ENCODE measurements at places on chromosomes 4 and X.

DNA sequence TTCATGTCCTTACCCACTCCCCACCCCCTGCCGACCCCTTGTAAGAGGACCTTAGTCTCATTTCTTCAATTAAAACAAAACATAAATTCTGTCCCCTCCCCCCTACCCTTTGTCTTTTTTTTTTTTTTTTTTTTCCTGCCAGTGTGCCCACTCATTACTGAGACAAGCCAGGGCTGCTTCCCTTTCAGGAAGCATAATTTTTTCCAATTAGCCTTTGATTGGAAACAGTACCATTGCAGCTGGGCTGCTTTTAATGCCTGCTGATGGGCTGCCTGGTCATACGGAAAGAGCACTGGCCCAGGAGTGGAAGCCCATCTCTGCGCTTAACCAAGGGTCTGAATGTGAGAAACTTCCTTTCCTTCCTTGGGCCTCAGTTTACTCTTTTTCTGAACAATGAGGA, 18.6 kb upstream of the CAPN6 start:
- DNase-seq, result no peak

GRCh38 chr4:170051402-170051801, 25.2 kb upstream of the MFAP3L start:
- DNase-seq, result no peak

DNA sequence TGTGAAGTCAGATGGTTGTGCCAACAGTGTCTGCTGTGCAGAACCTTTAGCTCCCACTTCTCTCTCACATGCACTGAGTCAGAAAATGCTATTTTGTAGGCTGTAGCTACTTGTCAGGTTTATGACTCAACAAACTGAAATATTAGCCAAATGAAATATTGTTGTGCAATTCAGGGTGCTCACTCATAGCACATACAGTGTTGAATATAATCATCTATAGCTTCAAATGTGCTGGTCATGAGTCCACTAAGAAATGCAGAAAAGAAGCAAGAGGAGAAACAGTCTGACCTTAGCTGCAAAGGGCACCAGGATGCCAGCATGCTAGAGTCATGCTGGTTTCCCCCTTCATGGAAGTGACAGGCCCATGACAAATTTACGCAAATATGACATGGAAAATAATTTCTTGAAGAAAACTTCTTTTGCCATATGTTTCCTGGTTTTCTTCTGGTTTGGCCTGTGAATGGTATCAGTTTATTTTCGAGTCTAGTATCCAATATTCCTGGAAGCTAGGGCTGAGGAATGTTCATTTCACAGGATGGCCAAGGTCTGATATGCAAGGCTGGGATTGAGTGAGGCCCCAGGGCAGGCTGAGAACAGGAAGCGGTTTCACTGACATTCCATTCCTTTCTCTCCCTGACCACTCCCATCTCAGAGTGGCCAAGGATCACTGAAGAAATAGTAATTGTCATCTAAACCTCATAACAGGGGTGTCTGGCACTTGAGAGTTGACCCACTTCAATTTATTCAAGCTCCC, 10.3 kb upstream of the CXCL2 start:
- DNase-seq, result no peak

DNA sequence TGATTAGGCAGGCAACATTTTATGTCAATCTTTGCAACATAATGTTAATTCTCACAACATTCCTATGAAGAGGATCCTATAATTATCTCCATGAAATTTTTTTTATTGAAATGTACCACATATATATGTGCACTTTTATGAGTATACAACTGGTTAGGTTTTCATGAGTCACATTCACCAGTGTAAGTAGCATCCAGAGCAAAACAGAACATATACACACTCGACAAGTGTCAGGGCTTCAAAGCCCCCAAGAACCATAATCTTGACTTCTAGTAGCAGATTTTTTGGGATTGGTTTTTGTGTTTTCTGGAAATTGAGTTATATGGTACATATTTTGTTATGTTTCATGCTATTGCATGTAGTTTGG, 62.4 kb downstream of the ARHGAP10 start:
- no peak for DNase-seq

DNA sequence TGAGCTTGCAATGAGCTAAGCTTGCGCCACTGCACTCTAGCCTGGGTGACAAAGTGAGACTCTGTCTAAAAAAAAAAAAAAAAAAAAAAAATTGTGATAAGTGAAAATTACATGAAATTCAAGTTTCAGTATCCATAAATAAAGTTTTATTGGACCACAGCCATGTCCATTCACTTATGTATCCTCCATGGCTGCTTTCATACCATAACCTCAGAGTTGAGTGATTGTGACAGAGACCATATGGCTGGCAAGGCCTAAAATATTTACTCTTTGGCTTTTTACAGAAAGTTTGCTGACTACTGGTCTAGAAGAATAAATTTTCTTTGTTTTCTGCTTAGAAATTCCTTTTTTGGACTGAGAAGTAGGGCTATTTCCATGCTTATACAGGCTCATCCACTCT, 11.8 kb upstream of the SHISA3 start:
- DNase-seq, result no peak

DNA sequence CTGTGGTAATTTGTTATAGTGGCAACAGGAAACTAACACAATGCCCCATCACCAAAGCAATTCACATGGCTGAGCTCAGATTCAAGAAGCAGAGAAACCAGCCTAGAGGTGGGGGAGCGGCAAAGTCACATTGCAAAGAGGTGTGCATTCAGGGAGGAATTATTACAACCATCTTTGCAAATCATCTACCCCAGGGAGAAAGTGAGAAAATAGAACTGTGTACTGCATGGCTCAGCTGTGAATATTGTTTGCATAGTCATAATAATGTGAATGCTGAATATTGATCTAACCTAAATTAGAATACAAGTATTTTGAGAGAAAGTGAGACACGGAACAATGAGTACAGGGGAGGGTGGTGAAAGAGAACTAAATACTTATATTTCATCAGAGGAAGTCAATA, 387.9 kb downstream of the BCOR start:
- DNase-seq, result no peak

DNA sequence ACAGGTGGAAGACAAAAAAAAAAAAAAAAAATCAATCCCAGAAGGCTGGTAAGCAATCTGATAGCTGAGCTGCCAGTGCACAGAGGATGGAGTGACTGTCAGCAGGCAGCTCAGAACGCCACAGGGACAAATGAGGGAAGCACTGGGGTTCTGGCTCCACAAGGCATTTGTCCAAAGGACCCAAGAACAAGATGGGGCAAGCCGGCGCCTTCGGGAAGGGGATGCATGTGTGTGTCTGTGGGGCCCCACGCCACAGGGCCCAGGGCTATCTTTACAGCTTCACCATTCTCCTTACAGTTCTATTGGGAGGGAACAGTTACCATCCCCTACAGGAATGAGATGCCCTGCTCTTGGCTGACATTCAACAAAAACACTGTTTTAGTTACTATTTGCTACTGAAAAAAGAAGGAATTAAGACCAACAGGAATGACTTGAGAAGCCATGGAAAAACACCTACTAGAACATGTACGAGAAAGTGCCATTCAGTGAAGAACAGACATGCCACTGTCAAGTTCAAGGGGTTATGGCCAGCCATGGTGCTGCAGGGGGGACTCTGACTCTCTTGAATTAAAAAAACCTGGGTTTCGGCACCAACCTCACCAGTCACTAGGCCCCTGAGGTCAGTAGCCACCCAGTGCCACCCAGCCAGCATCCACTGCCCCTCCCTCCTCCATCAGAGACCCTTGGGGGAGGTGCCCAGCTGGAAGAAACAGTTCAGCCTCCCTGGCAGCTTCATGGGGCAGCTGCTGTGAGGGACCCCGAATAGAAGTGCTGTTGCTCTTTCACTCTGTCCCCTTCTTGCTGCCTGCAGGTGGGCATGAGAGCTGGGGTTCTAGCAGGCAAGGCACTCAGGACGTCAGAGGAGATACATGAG, 18.5 kb downstream of the WDR1 start:
- no peak for DNase-seq

GRCh38 chr4:82287720-82288119, 86.1 kb downstream of the HNRNPD start:
- no peak for DNase-seq

GRCh38 chr4:161496-162284, 37.4 kb downstream of the ZNF718 start:
- no peak for DNase-seq

DNA sequence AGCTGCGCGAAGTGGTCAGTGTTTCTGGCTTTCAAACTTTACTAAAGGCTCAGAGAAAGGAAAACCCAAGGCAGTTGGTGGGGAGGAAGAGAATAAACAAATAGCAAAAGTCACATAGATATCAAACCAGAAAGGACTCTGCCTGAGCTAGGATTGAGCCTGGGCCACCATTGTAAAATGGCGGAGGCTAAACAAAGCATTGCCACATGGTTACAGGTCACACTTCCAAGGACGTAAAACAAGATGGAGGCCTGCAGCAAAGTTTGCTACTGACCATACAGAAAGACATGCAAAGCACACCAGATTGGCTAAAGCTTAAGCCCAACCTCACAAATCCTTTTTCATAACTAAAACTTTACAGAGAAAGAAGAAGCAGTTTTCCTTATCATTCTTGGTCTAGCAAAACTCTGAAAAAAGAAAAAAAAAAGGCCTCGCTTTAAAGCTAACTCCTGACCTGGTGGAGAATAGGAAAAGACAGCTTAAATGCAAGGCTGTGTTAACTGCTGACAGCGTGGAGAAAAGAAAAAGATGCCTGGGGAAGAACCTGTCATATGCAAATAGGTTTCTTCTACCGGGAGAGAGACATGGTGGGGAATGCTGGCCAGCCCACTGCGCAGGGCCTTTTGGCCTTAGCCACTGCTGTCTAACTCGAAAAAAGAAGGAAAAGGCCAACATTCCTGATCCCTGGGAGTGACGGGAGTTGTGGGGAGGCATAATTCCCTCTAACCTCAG, 81.8 kb upstream of the SMARCA5 start:
- no peak for DNase-seq

DNA sequence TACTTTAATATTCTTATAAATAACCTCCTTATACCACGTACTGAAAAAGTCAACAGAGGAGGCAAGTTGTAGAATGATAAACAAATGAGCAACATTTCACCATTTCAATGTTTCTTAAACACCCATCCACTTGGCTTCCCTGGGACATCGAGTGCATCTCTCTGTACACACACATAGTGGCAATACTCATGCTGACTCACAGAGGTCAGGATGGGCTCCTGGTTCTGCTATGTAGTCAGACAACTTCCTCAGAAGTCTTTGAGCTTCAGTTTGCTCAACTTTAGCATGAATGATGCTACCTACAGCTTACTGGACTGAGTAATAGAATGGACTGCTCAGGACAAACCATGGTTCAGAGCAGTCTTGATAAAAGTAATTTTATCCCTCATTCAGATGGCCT, 56.9 kb downstream of the MAD2L1 start:
- DNase-seq, result no peak

- DNase-seq, result no peak
These were observed 105.9 kb downstream of the TEX13A start for GRCh38 chrX:105114554-105115130.
